ENCODE measurements at places on chromosomes 13 and 19.
A peak's percentile ranks its signal among the peaks of the same experiment; 100 is the strongest.

- DNase-seq: no peak
Observed at GRCh38 chr19:18418029-18418482, 1.1 kb upstream of the SSBP4 start.

DNA sequence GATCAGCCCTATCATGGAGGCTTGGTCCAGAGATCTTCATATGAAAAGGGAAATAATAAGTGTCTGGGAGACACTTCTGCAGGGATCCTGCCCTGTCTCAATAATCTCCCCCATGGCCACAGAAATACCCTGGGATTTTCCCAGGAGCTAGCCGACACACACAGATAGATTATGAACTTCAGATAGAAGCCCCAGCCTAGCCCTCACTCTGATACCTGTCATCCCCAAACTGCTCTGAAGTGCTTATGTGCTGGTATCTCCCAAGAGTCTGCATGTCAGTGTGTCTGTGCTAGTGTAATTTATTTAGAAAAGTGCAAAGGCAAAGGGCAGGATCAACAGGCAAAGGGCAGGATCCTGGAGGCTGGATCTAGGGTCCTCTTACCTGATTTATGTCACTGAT is 38.7 kb upstream of the ZNF766 start:
- DNase-seq: no peak

- DNase-seq: no peak
Observed at GRCh38 chr19:30830875-30831274, 458.7 kb downstream of the ZNF536 start.

GRCh38 chr13:32045982-32046785 is 14.6 kb downstream of the FRY start:
- DNase-seq: no peak

DNA sequence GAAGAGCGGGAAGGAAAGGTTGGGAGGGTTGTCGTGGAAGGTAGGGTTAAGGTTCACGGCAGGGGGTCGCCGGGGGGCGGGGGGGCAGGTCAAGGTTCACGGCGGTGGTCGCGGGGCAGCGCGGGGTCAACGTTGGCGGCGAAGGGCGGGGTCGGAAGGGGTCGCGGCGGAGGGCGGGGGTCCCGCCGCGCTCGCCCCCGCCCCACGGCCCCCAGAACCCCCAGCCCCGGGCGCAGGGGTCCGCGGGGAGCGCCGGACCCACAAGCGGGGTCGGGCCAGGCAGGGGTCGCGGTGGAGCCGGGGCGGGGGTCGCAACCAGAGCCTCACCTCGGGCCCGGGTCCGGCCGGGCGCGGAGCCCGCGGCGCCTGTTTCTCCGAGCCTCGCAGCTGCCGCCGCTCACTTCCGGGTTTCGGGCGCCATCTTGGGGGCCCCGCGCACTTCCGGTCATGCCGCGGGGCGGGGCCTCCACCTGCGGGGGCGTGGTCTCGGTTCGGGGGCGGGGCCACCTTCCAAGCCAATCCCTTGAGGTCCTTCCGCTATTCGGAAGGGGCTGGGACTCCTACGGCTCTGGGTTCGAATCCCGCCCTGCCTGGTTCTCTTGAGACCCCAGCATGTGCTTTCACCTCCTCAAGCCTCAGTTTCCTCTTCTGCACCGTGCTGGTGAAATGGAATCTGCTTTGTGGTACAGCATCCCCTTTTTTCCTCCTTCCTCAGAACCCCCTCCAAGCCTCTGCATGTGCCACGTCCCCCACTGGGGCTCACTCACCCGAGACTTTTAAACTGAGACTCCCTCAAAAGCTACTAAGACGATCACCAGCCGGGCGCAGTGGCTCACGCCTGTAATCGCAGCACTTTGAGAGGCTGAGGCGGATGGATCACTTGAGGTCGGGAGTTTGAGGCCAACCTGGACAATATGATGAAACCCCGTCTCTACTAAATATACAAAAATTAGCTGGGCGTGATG is at the start of gene SBNO2:
Gene SBNO2 (minus strand): TSS at position 424 of the 965 bp plus-strand sequence. CDS start 19,992 bp downstream, outside the sequence.
- peak; percentile 83 for DNase-seq

DNA sequence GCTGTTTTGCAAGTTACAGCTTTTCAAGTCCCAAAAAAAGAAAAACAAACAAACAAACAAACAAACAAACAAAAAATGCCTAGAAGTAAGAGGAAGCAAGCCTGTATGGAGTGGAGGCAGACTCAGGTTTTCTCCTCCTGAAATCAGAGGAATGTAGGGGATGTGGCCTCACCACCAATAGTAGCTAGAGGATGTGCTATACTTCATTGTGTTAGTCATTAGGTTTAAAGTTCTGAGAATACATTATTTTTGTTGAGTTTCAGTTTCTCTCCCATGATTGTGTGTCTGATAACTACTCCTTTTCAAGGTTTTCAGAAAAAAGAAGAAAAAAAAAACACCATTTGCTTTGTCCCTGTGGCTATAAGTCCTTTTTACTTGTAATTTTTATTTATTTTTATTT is 524.5 kb downstream of the GPC6 start:
- no peak for DNase-seq

DNA sequence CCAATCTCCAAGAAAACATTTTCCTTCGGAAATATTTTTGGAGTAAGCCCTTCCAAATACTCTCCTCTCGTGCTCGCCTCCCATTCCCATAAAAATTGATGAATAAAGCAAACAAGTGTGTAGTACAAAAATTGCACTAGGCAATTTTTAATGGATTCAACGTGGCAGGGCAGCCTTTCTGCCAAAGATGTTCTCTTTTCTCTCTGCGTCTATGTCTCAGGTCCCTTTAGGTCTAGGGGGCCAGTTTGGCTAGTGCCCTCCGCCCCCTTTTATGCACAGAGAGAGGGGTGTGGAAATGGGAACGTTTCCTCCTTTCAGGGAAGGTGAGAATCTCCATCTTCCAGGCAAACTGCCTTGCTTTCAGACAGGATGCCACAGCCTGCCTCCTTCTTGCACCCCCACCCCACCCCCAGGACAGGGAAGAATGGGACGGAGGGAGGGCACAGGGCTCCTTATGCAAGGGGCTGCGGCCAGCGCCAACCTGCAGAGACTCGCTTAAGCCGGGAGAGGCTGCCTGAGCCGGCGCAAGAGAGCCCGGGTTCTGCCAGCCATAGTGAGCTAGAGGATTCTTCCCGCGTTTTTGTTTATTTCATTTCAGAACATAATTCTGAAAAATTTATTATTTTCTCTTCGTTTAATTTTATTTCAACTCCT is 2.7 kb upstream of the ZIC2 start:
- no peak for DNase-seq

GRCh38 chr19:641702-642101 is 2.0 kb downstream of the FGF22 start:
- DNase-seq: no peak

DNA sequence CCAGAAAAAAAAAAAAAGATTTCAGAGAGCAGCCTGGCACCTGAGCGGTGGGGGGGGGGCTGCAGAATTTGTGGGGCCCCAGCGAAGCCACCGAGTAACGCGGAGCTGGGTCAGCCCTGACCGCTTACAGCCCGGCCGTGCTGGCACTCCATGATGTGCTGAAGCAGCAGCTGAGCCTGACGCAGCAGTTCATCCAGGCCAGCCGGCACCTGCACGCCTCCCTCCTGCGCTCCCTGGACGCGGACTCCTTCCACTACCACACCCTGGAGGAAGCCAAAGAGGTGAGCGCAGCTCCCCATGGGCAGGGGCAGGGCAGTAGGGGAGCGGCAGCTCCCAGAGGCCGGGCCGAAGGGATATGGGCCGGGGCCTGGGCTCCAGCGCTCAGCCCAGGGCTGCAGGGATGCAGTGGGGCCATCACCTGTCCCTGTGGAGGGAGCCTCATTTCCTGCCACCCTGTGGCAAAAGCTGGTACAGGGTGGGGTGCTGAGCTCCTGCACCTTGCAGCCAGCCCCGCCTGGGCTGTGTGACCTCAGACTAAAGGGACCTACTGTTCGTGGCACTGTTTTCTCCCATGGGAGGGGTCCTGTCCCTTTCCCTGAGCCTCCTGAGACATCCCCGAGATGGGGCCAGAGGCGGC is 18.3 kb downstream of the C19orf44 start:
- DNase-seq: no peak

- DNase-seq: no peak
Observed at GRCh38 chr13:70623239-70623638, 515.0 kb upstream of the KLHL1 start.
